ENCODE measurements at places on chromosomes 13 and 19.

DNA sequence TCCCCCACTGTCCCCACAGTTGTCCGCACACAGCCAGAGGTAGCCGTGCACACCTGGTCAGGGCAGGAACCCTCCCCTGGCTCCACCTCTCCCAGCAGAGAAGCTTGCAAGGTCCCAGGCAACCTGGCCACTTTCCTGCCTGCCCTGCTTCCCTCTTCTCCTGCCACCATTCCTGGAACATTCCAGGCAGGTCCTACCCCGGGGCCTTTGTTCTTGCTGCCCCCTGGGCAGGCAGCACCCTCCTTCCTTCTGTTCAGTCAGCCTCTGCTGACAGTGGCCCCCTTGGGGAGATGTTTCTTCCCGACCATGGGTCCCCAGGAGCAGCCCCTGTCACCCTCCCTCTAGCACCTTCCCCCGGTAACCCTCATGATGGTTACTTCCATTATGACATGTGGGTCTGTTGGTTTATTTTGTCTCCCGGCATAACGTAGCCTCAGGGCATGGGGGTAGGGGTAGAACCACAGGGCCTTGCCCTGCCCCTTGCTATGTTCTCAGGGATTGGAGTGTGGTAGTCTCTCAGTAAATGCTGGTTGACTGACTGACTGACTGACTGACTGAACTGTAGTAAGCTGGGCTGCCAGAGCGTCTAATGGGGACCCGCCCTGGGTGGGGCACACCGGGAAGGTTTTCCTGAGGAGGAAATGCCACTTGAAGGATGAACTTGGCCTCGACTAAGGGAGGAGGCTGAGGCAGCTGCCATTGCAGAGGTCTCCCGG, 10.8 kb downstream of the PAK4 start:
- no peak for DNase-seq

GRCh38 chr13:50128428-50128931, 113.2 kb downstream of the KCNRG start:
- DNase-seq: no peak

DNA sequence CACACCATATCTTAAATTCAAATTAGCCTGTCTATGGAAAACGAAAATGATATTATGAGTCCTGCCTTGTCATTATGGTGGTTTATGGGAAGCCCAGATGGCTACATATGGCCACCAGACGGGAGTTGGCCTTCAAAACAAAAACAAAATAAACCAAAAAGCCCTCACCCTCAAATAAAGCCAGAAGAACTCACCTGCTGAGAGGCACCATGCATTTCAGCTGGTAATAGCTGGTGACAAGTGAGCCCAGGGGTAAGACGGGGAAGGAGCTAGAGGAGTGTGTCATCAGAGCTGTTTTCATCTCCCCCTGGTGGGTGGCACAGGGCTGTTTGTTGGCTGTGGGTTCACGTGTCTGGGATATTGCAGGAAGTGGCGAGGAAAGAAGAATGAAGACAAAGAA, 152.9 kb downstream of the EFNB2 start:
- no peak for DNase-seq

DNA sequence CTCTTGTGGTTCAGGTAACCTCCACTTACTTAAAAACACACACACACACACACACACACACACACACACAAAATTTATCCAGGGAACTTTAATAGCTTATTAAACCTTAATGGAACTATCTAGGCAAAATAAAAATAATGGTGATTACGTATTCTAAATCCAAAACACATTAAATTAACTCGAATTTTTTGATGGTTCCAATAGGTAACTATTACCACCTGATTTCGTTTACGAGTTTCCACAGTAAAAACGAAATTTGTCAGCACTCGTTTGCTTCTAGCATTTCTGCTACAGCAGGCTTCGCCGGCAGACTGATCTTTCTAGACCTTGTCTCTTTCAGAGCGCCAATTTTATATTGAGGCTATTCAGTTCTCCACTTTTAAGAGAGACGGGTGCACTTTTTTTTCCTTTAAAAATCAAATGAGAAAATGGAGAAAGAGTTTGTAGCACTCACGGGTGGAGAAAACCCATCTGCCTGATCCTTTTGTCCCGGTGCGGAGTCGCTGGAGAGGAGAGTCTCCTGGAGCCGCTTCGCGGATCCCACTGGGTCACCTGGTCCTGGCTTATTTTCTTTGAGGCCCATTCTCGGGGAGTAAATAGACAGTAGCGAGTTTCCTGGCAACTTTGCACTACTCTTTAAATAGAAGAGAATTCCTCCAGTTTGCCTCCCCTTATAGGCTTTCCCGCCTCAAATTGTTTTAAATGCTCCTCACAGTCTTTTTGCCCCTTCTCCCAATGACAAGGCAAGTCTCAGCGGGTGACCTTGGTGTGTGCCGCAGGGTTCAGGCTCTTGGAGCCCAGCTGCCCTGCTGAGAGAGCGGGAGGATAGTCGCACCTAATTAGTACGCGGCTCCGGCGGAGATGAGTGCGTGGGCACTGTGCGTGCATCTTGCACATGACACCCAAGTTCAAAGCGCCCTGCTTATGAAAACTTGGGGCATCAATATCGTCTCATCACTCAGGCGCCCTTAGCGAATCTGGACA, 117.0 kb downstream of the KCNRG start:
- DNase-seq: no peak

DNA sequence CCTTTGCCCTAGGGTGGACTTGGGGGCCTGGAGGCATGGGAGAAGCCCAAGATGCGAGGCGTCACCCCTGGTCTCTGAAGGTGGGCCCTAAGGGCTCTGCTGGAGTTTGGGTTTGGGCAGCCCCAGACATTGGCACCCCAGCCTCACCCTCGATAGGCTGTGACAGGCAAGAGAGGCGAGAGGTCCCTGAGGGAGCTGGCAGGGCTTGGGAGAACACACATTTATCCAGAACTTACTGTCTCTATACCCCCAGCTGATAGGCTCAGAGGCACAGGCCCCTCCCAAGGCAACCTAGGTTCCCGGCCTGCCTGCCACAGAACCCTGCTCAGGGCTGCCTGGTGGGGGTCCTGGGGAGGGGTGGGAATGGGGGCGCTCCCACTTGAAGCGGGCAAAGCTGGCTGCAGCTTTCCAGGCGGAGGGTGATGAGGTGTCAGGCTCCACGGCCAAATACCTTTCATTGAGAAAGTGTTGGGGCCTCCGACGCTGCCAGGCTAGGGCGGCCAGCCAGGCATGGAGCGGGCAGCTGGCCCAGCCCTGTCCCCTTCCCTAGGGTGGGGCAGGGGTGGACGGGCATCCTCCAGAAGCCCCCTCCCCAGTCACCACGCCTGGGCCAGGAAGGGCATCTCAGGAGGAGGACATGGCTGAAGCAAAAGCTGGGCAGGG, 9.7 kb downstream of the CILP2 start:
- DNase-seq: no peak

- DNase-seq: no peak
These were observed 763.1 kb upstream of the SLITRK1 start for GRCh38 chr13:84645196-84646012.

DNA sequence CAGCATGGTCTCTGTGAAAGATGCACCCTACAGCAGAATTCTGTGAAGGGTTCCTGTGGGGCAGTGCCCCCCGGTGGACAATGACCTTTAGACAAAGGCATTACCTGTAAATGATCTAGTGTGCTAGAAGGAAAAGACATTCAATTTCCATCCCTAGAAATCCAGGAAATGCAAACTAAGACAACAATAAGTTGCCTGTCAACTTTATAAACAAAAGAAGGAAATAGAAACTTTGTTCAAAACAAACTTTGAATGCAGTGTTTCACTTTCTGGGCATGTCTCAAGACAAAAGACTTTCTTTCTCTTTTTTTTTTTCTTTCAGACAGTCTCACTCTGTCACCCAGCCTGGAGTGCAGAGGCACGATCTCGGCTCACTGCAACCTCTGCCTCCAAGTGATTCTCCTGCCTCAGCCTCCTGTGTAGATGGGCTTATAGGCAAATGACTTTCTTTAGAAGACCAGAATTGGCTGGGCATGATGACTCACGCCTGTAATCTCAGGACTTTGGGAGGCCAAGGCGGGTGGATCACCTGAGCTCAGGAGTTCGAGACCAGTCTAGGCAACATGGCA, 15.5 kb downstream of the TEX101 start:
- DNase-seq: no peak

GRCh38 chr19:14053500-14053899, 8.4 kb downstream of the PALM3 start:
- DNase-seq: no peak

GRCh38 chr13:23778879-23779278, 110.3 kb downstream of the MIPEP start:
- no peak for DNase-seq

DNA sequence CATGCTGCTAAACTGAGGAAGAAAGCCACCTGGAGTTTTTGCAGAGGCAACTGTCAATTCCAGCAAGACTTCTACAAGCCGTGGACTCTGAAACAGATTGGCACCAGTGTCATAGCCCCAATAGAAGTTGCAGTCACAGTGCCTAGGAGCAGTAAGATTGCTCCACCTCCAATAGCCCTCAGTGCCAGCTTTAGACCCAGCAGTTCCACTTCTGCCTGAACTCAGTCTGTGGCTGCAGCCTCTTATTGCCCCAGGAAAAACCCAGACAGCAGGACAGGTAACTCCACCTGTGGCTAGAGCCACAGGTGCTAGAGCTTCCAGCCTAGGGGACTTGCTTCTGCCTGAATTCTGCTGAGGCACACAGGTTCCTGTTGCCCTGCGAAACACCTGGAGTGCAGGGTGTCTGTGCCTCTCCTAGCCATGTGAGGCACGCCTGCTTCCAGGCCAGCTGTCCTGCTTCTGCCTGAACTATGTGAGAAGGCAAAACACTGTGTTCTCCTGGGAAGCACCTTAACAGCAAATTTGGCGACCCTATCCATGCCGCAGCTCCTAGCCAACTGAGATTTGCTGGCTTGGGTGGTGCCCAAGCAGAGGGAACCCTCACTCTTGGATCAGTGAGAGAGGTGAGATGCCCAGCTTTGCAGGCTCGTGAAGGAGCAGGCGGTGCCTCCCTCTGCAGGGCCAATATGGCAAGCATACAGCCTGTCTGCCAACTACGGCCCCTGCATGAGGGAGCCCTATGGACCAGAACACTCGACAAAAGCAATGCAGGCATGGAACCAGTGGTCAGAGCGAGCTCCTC, 607.6 kb downstream of the PCDH17 start:
- DNase-seq: no peak

- DNase-seq: no peak
These were observed 9.4 kb upstream of the F7 start for GRCh38 chr13:113096052-113096744.

GRCh38 chr19:44745341-44745831, 3.1 kb upstream of the BCL3 start:
- peak; percentile 72 for DNase-seq

GRCh38 chr19:23440791-23441190, 45.5 kb upstream of the ZNF91 start:
- DNase-seq: no peak

Data from SW 1271 (cell line).